ENCODE measurements at places on chromosomes 3 and 15.

DNA sequence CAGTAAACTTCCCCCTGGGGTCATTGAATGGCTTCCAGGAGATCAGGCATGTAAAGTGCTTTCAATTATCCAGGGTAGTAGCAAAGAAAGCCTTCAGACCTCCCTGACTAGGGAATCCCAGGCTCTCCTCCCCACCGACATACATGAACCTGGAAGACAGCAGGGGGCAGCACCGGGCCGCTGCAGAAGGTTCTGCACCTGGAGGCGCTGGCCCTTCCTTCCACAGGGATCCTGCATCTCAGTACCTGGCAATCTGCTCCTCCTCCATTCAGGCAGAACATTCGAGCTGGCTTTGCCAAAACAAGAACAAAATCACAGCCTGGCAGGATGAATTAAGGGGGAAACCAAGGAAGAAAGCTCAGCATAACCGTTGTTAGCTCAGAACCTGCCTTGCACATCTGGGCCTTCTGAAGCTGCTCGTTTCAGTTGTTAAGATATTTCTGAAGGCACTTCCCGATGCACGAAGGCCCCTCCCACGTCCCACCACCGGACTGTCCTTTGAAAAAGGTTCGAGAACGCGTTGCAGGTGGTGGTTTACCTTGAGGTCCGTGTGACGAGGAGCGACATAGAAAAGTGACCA, 237.7 kb downstream of the SLCO3A1 start:
- DNase-seq = no peak

DNA sequence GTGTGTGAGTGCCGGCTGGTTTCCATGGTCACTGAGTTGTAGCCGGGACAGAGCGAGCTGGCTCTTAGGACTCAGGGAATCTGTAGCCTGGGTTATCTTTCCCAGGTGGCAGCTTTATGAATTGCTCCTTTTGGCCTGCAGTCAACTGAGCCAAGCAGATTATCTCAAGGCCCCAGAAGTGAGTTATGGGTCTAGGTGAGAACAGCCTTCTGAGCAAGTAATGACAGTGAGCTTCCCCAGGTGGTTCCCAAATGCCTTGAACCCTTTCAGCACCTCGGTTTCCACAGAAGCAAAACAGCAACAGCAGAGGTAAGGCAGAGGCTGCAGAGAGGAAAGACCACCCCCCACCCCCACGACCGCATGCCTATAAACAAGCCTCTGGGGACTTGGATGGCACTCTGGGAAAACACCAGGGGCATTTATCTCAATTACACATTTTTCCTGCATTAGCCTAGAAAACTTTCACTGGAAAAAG, 56.7 kb upstream of the DGKG start:
- DNase-seq = no peak

DNA sequence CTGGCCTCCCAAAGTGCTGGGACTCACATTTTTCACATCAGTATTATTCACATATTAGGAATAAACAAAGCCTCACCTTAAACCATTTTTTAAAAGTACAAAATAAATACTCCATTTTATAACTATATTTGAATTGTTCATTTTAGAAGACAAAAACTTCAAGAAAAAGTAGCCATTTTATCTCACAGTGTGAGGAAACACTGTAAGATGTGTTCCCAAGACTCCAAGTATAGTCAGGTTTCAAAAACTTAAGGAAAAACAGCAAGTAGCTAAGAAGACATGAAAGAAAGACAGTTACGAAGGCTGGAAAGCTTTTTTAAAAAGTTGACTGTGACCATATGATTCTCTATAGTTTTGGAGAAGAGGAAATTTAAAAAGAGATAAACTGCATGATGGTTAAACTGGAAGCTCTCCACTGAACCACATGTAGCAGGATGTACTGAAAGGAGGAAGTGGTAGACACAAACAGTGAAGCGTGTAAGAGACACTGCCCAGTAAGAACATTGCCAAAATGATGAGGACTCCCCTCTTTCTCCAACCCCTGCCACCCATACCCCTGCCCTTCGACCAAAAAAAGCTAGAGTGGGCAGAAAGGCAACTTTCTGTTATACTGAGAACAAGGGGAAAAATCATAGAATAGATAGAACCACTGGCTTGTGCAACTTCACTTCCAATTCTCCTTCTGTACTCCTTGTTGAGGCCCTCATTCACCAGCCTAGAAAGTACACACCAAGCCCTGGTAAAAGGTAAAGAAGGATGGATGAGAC, 6.2 kb upstream of the TMF1 start:
- DNase-seq = no peak

DNA sequence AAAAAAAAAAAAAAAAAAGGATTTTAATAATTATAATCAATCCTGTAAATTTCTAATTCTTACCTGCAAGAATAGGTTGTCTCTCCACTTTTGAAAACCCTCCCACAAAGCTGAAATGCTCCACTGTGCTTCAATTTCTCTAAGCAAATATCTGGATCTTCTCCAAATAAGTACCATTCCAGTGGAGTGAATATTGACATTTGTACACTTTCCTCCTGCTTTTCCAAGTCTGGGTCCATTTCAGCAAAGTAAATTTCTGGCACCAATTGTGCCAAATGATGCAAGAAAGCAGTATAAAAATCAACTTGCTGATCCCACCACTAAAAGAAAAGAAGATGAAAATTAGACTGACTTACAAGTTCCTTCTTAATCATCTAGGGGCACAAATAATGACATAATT, 19.9 kb downstream of the UBR1 start:
- no peak for DNase-seq

GRCh38 chr15:36880913-36881460, 219.4 kb downstream of the MEIS2 start:
- no peak for DNase-seq

DNA sequence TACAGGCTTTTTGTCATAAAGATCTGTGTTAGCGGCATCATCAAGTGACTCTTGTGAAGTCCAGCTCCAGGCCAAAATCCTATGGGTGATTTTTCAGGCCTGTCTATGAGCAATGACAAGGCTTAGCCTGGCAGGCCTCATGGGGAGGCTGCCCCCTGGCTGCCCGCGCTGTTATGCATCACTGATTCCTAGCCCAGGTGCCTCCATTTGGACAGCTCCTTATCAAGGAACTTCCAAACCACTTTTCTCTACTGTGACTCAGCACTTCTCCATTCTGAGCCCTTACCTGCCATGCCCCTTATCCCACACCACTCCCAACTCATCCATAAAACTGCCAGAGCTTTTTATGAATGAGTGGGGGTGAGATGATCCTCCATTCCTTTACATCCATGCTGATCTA, 91.5 kb upstream of the C3orf80 start:
- DNase-seq = no peak

GRCh38 chr15:83783227-83783626, 129.3 kb downstream of the ADAMTSL3 start:
- no peak for DNase-seq

DNA sequence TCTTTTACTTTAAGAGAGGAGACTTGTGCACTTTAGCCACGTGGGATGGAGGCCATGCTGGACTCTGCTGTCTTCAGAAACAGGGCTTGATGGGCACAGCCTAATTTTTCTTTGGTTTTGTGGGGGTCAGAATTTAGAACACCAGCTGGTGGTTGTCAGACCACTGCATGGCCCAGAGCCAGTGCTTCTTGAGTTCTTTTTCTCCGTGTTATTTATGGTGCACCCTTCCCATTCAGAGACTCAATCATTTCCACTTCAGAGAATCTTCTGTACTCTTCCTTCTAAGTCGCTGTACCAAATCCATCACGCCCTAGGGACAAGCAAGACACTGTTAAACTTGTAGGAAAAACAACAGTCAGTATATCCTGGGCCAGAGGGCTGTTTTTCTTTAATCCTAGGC, 20.1 kb downstream of the PRR23A start:
- no peak for DNase-seq

DNA sequence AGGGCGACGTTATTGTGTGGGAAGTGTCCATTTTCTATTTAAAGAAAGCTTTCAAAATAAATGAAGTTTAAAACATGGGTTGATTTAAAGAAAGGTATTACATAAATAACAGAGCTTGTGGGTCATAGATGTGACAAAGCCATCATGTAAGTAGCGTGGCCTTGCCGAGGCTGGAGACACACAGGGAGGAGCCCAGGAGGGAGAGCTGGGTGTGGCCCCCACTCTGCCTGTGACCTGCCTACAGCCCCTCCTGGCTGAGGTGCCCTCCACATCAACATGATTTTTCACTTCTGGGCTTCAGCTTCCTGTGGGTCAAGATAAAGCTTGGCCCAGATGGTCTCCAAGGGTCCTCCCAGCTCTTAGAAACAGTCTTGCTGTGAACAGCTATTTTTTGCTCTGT, 12.5 kb upstream of the MGLL start:
- DNase-seq = no peak

DNA sequence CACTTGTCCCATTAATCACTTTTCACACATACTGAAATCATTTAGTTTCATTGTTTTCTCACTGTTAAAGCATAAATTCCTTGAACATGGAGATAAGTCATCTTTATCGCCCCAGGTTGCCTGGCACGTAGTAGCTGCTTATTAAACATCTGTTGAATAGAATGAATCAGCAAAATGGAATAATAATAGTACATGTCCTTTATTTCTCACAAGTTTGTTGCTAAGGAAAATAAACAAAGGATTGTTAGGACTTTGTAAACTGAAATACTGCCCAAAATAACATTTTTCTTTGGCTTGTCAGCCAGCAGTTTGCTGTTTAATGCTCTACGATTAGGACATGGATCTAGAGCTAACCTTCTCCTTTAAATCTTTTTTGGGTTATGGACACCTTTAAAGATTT, 17.9 kb downstream of the SLC35A5 start:
- no peak for DNase-seq
